ENCODE measurements at places on chromosomes 2 and 18.

DNA sequence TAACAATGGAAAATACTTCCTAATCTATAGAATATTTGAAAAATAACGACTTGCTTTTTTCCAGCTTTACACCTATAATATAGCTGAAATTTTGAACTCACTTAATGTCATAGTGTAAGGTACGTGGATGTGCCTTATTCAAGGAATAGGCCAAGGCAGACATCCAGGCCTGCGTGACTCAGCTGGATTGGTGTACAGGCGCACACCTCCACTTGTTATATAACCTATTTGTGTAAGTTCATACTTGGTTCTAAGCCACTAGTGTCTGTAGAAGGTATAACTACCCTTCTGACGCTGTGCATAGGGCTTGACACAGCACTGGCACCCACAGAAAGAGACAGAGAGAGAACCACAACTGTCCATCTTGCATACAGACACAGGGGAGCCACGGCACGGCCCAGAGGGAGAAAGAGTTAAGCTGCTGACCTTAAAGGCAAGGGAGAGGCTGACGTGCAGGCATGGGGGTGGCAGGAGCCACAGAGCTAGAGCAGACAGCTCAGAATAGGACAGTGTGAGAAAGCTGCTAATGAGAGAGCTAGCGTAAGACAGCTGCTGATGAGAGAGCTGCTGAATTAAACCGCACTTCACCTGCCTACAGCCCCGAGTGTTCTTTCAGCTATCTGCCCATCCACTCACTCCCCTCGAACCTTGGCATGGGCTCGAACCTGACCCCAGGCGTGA lies 16.1 kb downstream of the CCDC178 start:
- no peak for DNase-seq

DNA sequence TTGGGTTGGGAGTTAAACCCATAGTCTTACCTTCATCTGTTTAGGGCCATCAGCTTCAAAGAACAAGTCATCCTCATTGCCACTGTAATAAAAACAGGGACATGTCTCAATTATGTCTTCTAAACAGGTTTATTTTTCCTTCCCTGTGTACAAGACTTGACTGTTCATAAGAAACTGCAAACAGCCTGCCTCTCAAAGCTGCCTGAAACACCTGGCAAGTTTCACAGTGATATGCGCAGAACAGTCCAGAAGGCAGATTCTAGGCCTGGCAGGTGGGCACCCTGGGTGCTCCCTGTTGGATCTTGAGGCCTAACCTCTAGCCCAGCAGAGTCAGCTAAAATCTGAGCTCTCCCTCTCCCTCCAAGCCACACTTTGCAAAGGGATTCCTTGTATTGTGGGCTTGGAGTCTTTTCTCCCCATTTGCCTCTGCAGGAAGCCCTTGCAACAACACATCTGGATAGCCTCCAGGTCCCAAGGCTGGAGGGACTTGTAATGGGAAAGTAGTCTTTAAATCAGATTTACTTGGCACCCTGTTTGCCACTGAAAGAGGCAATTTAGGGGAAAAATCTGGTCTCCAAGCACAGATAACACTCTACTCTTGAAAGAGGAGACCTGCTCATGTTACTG lies 930 bp downstream of the IL1B start:
- no peak for DNase-seq

DNA sequence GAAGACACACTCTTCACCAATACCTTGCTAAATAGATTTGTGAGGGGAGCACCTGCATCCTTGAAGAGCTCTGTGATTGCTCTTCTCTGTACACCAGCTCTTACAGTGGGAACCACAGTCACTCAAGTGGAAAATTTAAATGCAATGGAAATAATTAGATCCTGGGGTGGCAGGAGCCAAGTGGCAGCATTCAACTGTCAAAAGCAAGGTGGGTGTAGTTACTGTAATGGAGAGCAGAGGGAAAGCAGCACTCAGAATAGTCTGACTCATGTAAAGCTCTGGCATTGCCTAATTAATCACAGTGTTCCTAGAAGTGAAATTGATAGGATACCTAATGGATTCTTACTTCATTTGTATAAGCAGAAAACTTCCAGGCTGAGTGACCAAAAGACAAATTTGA lies 245.8 kb downstream of the KCNE4 start:
- DNase-seq, result peak; percentile 44

- DNase-seq, result no peak
These were observed 96.8 kb downstream of the DIS3L2 start for GRCh38 chr2:232058063-232058877.

- no peak for DNase-seq
These were observed 2.8 kb downstream of the TRPM8 start for GRCh38 chr2:233919938-233920337.

- no peak for DNase-seq
These were observed 184.8 kb upstream of the VWC2L start for GRCh38 chr2:214226061-214226460.

DNA sequence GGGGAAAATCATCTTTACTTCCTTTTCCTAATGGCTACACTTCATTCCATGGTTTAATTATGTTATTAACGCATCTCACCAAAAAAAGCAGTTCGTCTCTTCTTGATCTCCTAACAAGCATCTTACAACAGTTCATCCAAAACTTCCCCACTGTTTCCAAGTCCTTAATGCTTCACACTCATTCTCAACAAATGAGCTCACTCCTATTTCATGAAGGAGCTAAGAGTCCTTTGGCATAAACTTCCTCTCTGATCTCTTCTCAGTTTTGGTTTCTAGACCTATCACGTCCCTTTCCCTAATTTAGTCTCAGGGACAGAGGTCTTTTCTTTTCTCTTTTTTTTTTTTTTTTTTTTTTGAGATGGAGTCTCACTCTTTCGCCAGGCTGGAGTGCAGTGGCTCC lies 205.9 kb upstream of the SLC39A10 start:
- DNase-seq, result no peak

- DNase-seq, result no peak
These were observed 174.0 kb upstream of the PIEZO2 start for GRCh38 chr18:11323359-11323819.

- DNase-seq, result no peak
These were observed 112.8 kb upstream of the MAP3K20 start for GRCh38 chr2:172962824-172963223.

DNA sequence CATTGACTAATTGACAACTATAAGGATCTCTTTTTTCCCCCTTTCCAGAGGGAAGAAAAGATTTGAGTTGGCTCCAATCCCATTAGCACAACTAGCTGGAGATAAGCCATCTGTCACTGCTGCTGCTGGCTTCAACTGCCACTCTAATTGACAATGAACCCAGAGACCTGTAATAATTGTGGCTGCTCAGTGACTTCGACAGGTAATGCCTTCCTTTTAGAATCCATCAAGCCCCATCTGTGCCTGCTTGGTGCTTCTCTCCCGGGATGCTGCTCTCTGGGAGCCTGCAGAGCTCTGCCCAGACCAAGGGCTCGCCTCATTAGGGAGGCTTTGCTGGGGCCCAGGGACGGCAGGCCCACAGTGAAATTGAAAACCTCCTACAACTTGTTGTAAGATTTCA lies 376.7 kb upstream of the SOX11 start:
- DNase-seq, result peak; percentile 97

GRCh38 chr2:18176679-18177215 lies 298.3 kb downstream of the KCNS3 start:
- DNase-seq, result no peak

DNA sequence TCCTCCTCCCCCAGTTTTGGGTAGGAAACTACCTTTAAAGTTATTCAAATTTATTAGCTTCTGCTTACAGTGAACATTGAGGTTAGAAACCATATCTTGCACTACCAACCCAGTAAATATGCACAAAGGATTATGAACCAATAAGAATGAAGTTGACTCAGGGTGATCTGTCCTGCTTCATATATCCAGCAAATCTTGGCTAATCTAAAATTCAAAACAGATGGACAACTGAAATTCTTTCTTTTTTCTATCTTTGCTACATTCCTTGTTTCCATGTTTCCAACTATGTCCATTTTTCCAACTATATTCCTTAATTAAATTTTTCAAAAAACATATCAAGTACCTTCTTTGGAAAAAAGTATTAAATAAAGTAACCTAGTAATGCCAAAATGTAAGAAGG lies 149.3 kb downstream of the FAM124B start:
- no peak for DNase-seq

GRCh38 chr2:234679741-234680687 lies 183.1 kb upstream of the ARL4C start:
- DNase-seq, result no peak

DNA sequence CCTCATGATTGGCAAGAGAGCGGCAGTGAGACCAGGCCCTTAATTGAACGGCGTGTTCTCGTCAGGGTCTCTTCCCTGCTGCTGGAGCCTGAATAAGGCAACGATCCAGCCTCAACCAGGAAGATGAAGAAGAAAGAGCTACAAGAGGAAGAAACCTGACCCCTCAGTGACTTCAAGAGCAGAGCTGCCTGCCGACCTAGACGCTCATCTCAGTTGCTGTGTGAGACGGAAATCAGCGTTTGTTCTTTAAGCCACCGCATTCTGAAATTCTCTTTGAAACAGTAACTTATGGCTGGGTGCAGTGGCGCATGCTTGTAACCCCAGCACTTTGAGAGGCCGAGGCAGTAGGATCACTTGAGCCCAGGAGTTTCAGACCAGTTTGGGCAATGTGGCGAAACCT lies 29.6 kb upstream of the KCNG3 start:
- no peak for DNase-seq

- DNase-seq, result no peak
These were observed 6.3 kb upstream of the HS6ST1 start for GRCh38 chr2:128324897-128325410.

GRCh38 chr2:198788676-198789075 lies 669.1 kb downstream of the SATB2 start:
- no peak for DNase-seq

DNA sequence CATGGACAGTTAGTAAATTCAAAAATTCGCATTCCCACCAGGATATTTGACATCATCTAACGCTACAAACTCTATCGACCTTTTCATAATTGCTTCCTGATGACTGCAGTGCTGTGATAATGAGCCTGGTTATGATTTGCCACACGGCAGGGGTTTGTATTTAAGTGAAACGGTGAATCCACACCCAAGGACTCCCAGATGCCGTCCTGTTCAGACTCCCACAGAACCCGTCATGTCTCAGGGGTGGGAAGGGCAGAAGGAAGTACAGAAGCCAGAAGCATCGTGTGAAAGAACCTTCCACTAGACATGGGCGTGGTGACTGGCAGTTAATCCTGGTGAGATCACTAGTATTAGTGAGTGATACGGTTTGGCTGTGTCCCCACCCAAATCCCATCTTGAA lies 91.2 kb upstream of the TMEM18 start:
- DNase-seq, result no peak

DNA sequence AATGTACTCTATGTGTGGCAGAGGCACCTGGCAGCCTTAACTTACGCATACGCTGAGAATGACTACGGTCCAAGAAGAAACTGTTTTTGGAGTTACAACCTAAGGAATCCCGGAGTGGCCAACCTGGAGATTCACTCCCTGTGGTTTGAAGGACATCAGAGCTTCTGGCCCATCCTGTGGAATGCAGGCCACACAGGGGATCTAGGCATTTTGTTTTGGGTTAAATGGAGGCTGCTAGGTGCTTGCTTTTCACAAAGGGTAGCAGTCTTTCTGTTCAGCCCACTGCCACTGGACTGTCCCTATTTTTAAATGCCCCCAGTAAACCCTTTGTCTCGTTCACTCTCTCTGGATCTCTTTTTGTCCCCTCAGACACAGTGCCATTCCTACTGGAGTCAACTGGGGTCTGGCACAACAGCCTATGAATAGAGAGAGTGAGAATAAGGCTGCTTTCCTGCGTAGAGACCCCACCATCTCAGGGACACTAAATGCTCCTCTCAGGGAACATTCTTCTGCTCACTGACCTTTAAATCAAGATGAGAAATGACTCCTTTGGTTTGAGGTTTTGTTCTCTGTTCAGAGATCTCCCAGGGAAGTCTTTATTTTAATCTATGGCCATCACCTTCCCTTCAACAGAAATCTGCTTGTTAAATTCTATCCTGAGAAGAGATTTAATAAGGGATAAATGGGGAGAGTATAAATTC lies 124.9 kb downstream of the B3GNT2 start:
- no peak for DNase-seq

GRCh38 chr18:12464731-12465130 lies 57.0 kb downstream of the PRELID3A start:
- DNase-seq, result no peak

DNA sequence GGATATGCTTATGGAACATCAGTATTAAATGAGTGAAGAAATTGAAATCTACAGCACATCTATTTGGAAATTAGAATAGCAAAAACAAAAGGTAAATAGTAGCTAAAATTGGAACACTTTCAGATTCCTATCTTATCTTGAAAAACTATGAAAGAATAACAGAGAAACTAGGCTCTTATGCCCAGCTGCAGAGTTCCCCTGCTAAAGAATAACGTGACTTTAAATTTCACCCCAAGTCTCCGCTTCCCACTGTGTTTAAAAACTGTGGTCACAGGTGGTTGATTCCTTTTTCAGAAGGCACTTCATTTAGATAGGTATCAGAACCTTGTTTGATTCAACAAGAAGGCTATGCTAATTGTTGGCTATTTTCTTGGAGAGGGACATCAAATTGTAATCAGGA lies 30.1 kb downstream of the ARHGAP28 start:
- no peak for DNase-seq

DNA sequence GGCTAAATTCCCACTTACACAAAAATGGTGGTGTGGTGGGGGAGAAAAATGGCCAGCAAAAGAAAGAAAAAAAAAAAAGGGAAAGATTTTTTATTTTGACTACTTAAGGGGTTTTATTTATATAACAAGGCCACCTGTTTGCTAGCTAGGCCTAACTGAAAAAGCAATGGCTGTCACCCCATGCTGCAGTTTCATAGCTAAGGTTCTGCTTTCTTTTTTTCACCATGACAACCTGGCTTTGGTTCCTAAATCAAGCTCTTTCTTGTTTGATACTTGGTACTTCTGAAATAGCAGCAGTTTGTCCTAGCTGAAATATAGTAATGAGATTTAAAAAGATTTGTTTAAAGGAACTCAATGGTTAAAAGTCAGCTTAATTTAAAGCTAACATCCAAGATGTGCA lies 433.2 kb upstream of the MEX3C start:
- no peak for DNase-seq

DNA sequence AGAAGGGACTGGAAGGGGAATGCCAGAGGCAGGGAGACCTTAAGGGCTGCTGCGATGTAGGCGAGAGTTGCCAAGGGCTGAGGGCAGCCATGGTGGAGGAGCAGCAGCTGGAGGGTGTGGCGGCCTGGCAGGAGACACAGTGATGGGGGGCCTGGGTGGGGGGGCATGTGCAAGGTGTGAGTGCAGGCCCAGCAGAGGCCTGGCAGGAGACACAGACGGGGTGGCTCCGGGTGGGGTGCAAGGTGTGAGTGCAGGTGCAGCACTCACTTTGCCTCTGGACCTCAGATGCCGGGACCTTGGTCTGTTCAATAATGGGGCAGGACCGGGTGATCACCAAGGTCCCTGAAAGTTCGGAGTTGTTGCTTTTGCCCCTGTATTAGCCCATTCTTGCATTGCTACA lies 76.2 kb upstream of the ODC1 start:
- DNase-seq, result no peak

GRCh38 chr2:221822416-221822815 lies 250.3 kb upstream of the EPHA4 start:
- no peak for DNase-seq

Data from NCI-H524 (cell line).